ENCODE measurements at places on chromosomes 12 and 14.

GRCh38 chr14:51018521-51018920, 74.2 kb upstream of the PYGL start:
- no peak for DNase-seq

GRCh38 chr12:96083020-96083719, 47.8 kb upstream of the LTA4H start:
- no peak for DNase-seq

- no peak for DNase-seq
Measured at GRCh38 chr12:90978117-90978770, 23.3 kb upstream of the CCER1 start.

DNA sequence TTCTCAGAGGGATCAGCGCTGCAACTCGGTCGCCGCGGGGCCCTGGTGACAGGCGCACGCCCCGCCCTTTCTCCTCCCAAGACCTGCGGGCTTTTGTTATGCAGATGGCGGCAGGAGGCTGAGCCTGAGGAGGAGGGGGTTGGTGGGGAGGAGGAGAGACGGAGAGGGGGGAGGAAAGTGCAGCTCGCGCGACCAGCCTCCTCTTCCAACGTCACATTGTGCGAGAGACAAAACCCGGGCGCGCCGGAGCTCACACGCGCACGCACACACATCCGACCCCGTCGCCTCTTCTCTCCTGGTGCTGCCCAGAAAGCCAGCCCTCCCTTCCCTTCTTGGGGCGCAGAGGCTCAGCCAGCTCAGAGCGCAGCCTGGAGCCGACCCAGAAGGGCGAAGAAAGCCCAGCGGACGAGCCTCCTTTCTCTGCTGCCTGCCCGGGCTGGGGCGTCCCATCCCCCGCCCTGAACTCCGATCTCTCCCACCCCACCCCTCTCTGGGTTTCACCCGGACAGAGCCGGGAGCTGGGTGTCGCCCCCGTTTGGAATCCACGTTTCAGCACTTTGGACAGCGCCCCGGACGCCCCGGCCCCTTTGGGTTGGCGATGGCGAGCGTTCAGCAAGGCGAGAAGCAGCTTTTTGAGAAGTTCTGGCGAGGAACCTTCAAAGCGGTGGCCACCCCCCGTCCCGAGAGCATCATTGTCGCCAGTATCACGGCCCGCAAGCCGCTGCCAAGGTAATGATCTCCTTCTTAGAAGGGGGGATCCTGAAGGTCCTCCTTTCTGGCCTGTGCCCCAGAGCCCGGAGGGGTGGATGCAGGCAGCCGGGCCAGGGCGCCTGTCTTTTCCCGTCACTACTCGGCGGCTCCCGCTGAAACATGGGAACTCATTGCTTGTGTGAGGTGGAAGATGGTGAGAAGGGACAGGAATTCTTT, at the start of gene SRRM4:
SRRM4 (plus strand) TSS at position 257 of the 927 bp plus-strand sequence; CDS start at position 599, 342 bp downstream.
- no peak for DNase-seq

Measured in Panc1 (cell line).